Femur (tissue), 1 donor: ENCODE measurements at places on chromosomes 3 and 15.
A peak's percentile ranks its signal among the peaks of the same experiment; 100 is the strongest.

DNA sequence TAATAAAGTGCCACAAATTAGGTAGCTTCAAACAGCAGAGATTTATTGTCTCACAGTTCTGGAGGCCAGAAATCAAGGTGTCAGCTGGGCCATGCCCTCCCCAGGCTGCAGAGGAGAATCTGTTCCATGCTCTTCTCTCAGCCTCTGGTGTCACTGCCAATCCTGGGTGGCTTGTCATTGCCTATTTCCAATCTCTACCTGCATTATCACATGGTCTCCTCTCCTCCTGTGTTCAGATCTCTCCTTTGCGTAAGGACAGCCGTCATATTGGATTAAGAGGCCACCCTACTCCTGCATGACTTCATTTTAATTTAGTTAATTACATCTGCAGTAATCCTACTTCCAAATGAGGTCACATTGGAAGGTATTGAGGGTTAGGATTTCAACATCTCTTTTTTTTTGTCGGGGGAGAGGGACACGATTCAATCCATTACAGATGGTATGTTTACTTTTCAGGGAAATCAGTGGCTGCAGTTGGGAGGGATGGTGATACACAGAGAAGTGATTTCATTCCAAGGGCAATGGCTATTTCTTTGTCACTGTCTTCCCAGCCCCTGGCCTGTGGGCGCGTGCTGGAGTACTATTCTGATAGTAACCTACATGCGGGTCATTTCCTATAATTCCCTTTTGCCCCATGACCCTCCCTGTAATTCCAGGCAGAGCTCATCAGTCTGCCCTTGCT lies 169.4 kb downstream of the MINAR1 start:
- no peak for DNase-seq

DNA sequence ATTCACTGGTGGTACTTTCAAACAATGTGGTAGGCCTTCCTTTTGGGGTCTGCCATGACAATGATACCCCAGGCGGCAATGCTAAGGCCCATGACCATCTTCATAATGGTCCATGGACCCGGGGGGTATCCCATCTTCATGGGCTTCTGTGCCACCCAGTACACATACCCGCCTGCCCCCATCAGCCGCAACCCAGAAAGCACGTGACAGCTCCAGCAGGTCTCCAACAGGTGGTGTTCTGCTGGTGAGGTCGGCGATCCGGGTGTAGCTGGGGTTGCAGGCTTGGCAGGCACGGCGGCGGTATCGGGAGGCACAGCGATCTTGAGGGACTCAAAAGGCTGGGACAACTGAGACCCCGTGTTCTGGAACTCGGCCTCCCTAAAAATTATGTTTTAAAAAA lies 214.5 kb downstream of the SNRPN start:
- no peak for DNase-seq

- DNase-seq, result no peak
Observed at GRCh38 chr15:35054380-35054779, 30.7 kb downstream of the NANOGP8 start.

- no peak for DNase-seq
Observed at GRCh38 chr15:29636921-29637320, 185.3 kb downstream of the TJP1 start.

DNA sequence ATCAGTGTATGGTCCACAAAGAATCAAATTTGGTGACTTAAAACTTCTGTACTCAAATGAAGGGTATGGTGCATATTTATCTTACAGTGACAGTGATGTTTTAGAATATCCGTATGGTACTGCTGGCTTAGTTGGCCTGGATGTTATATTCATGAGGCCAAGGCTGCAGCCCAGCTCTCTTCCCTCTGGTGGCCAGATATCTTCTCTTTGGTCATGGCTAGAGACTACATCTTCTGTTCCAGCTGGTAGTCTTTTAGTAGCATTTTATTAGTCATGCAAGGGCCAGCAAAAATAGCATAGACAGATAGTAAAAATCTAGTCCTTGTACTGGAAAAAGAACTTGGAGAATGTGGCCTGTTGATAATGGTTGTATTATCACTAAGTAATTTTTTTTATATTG lies 124.0 kb upstream of the ROPN1 start:
- no peak for DNase-seq

DNA sequence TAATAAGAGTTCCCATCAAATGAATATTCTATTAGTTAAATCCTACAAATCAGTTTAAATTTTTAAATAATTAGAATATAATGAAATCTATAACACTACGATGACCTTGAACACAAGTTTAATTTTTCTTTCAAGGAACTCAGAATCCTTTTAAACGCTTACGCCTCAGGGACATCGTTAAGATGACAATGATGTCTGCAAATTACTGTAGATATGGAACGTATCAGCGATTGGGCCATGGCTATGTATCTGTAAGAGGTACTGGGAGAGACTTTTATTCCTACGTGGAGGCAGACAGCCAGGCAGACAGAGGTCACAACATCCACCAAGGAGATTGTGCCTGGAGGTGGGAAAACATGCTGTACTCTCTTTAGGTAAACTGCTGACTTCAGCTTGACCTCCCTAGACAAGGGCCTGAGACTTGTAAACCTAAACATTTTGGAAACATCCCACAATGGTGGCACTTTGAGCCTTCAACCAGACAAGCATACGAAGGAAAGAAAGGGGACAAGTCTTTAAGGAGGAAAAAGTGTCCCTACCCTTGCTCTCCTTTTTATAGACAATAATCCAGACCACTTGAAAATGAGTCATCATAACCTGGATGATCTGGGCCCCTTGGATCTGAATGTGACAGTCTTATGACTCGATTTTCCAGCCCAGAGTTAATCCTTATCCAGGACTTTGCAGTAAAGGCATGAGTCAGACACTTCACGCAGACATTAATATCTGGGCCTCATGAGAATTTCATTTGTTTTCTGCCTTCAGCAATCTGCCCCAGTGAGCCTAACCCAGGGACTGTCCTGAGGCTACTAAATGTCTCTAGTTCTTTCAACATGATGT lies 6.8 kb upstream of the LDHAL6B start:
- no peak for DNase-seq

- DNase-seq, result peak; percentile 53
Observed at GRCh38 chr3:187750513-187751123, 5.3 kb upstream of the BCL6 start.

DNA sequence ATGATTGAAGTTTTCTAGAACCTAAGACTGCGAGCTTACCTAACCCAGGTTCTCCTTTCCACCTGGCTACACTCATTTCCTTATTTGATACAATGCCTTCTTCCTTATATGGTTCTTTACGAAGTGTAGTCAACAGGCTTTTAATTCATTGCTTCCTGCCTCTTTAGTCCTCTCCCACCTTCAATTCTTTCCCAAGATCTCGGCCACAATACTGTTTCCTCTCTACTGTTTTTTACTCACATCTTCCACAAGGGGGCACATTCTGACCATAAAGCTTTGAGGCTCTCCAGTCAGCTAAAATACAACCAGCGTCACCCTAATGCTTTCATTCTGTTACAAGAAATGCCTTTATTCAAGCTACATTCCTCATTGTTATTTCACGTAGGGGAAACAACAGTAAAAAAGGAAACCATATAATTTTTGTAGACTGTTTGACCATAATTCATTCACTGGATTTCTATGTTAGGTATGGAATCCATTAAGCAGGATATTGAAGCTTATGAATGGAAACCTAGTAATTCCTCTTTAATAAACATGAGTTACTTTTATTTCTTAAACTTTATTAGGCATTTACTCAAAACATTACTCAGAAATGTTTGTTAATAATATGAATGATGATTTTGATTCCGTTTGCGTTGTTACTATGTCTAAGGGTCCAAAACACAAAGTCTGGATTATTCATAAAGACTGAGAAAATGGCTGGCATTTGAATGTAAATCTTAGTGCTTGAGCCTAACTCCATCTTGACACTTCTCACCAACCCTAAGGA lies 29.5 kb upstream of the VEPH1 start:
- peak; percentile 39 for DNase-seq

DNA sequence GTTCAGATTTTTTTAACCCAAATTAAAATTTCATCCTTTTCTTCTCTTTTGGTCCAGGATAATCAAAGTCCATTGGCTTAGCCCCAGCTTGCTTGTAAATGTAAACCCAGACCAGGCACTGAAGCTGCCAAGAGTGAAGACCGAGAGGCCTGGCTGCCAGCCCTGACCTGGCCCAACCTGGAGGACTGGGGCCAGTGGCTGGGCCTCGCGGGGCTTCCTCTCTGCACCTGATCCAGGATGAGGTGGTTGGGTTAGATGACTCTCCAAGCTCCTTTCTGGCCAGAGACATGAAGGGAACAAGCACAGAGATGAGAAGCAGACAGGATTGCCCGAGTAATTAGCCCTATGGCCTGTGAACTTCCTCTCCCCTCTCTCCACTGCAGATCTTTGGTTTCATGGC lies 50.6 kb downstream of the CMTM6 start:
- no peak for DNase-seq
